ENCODE measurements at places on chromosomes 2 and 18. TPM values are rescaled to one million over a fixed set of nuclear protein-coding genes. Genes with fewer than 3 reads are reported as not detected.

GRCh38 chr2:186959486-186959885 lies 110.5 kb upstream of the ZSWIM2 start:
- no peak overlapping the region for H3K4me3 ChIP-seq
- no peaks in the 10 kb centered on the region for H3K27me3 ChIP-seq
- no peak overlapping the region for H3K27ac ChIP-seq

The CCL20 gene
- total RNA-seq, result 74.7 TPM

DNA sequence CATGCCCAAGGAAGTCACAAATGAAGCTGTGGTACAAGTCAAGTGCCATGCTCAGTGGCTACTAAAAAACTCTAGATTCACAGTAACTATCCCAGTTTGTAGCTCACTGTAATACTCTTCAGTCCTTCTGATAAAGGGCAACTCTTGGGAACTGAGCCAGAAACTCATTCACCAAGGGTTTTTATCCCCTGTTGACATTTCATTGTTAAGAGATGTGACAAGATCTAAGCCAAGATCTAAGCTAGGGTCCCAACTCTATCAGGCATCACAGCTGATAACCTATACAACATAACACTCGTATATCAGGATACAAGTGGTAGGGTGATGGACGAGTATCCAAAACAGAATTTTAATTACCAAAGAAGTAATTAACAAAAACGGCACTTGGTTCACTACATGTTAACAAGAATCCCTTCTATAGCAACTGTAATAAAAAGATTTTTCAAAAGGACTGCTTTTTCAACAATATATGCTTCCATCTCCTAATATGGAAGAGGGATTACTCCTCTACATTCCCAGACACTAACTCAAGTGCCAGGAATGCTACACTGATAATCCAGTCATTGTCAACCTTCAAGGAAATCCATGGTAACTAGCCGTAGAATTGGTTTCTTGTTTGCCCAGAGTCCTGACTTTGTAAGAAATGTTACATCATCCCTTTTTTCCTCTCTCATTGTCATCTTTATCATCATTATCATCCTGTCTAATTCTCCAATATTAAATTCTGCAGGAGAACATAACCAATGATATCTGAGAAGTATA lies 111.7 kb downstream of the CDH2 start:
- H3K36me3 ChIP-seq, result no peaks in the 10 kb centered on the region
- DNase-seq, result no peak
- no peak overlapping the region for H3K4me3 ChIP-seq
- H3K4me1 ChIP-seq, result no peaks in the 10 kb centered on the region
- no peak overlapping the region for H3K27ac ChIP-seq

GRCh38 chr2:126627643-126628042 lies 28.3 kb upstream of the GYPC start:
- no peaks in the 10 kb centered on the region for H3K4me1 ChIP-seq
- H3K27me3 ChIP-seq, result peaks cover 8% of the 10 kb centered on the region
- no peak overlapping the region for H3K4me3 ChIP-seq
- DNase-seq, result no peak
- H3K36me3 ChIP-seq, result no peaks in the 10 kb centered on the region
- H3K27ac ChIP-seq, result no peak overlapping the region

The TUBB8B gene
- total RNA-seq, result not detected

The GRHL1 gene
- 1.1 TPM for total RNA-seq

The LAMA3 gene
- 0.07 TPM for total RNA-seq

GRCh38 chr2:195659982-195660890 lies 3.2 kb downstream of the SLC39A10 start:
- peaks cover 32% of the 10 kb centered on the region for H3K36me3 ChIP-seq
- DNase-seq, result peak; percentile 76
- peak overlapping the region; percentile 100 for H3K27ac ChIP-seq

DNA sequence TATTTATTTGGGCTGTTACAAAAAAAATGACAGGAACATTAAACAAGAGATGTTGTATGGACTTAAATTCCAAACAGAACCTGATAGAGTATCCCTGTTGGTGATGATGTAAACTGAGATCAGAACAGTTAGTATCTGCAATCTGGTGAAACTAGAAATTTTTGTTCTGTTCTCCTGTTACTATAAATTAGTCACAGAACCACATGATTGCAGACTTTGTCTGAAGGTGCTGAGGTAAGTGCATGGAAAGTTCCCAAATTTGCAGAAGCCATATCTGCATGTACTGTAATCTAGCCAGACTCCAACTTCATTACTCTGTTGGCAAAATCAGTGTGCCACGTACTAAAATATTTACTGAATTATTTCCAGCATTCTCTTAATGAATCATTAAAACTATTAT lies 516.3 kb upstream of the FSIP2 start:
- no peaks in the 10 kb centered on the region for H3K4me1 ChIP-seq
- H3K36me3 ChIP-seq, result no peaks in the 10 kb centered on the region
- H3K4me3 ChIP-seq, result no peak overlapping the region
- no peak overlapping the region for H3K27ac ChIP-seq
- no peaks in the 10 kb centered on the region for H3K27me3 ChIP-seq
- DNase-seq, result no peak

DNA sequence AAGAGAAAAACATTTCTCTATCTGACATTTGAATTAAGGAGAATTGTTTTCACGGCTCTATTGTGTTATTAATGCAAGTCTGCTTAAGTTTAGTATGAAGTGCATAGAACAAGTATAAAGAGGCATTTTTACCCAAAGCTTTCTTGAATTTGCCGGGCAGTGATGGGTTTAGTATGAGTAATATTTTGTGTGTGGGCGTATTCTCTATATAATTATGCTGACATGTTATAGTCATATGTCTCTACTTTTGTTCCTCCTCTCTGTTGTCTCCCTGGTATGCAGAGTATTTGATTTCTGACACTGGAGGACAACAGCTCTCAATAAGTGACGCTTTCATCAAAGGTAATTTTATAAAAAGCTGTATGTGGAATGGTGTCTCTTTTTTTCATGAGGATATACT lies 45.9 kb downstream of the PIKFYVE start:
- H3K4me3 ChIP-seq, result no peak overlapping the region
- H3K27me3 ChIP-seq, result no peaks in the 10 kb centered on the region
- H3K36me3 ChIP-seq, result peaks cover 29% of the 10 kb centered on the region
- no peak for DNase-seq
- H3K4me1 ChIP-seq, result peaks cover 21% of the 10 kb centered on the region

DNA sequence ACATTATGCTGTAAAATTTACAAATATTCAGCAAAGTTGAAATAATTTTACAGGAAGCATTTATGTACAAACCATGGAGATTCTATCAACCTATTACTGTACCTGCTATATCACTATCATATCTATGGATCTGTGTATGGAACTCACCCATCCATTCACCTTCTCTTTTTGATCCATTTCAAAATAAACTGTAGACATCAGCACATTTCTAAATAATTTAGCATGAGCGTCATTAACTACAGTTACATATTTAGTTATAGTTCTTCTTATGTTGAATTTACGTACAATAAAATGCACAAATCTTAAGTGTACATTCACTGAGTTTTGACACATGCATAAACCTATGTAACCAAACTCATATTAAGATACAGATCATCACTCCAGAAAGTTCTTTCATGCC lies 127.8 kb upstream of the BCL2L11 start:
- DNase-seq, result no peak
- H3K27ac ChIP-seq, result no peak overlapping the region
- H3K27me3 ChIP-seq, result peaks cover 34% of the 10 kb centered on the region
- H3K4me3 ChIP-seq, result no peak overlapping the region
- H3K4me1 ChIP-seq, result peaks cover 6% of the 10 kb centered on the region
- H3K36me3 ChIP-seq, result no peaks in the 10 kb centered on the region

The IL18R1 gene
- 26.6 TPM for total RNA-seq

DNA sequence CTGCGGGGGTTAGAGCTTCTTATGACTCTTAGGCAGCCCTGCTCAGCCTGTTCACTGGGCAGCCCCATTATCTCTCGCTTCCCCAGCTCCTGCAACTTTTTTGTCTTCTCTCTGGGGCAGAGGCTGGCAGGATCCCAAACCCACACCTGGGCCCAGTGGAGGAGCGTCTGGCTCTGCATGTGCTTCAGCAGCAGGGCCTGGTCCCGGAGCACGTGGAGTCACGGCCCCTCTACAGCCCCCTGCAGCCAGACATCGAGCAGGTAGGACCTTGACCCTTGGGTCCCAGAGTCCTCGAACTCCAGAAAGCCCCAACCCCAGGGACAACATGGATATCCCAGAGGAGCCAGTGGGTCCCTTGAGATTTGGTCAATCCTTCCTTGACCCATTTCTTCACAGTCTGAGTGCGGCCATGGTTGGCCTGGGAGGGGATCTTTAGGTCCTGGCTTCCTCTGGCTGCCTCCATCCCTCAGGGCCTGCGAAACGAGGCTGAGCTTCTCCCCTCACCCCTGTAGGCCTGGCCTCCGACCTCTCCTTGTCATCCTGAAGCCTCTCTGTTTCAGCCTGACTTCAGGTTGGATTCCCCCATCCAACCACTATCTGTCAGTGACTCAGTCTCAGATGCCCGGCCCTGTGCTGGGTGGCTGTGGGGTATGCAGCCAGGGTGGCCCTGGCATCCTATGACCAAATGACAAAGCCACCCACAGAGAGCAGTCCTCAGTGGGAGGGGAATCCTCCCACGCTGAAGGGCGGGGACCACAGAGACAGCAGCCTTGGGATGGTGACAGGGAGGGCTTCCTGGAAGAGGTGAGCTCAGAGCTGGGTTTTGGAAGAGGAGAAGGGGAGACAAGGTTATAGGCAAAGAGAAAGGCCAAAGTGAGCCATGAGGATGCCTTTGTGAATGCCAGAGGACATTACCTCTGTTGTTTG lies 214.2 kb downstream of the DYSF start:
- H3K27me3 ChIP-seq, result peaks cover 1% of the 10 kb centered on the region
- H3K4me1 ChIP-seq, result no peaks in the 10 kb centered on the region
- H3K36me3 ChIP-seq, result no peaks in the 10 kb centered on the region
- DNase-seq, result no peak

The LOXHD1 gene
- not detected for total RNA-seq

DNA sequence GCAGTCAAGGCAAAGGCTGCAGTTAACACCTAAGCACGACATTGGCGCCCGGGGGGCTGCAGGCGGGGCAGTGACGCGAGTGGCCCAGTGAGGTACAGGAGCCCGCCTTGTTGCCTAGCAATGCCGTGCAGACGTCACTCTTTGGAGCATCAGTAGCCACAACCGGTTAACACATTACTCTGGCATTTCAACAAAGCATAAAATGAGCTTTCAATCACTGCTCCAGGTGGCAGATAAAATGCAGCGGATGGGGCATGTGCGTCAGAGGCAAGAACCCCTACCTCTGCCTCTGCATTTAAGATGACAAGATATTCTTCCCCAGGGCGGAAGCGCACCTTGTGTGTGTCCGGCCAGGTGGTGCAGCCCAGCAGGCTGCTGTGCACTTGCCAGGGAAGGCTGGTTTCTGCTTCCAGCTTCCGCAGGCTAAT lies 139.4 kb downstream of the MTCL1 start:
- H3K27me3 ChIP-seq, result peaks cover 4% of the 10 kb centered on the region
- H3K4me1 ChIP-seq, result no peaks in the 10 kb centered on the region
- no peak overlapping the region for H3K4me3 ChIP-seq
- no peak overlapping the region for H3K27ac ChIP-seq

The COL3A1 gene
- total RNA-seq, result not detected

The ELOA2 gene
- not detected for total RNA-seq

DNA sequence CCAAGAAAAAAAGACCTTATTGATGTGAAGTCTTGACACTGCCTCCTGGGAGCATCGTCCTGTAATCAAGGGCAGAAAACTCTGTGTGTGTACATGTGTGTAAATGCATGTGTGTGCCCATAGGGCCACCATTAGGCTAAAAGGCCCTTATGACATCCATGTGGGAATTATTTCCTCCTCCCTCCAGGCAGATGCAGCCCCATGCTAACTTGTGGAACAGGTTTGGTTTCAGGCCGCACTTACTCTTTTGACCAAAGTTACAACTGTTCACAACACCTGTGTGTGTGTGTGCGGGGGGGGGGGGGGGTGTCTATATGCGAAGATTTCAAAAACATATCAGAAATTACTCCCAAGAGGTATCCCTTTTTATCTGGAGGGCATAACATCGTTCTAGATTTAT lies 87.4 kb upstream of the SLC14A2 start:
- no peak for DNase-seq
- H3K27me3 ChIP-seq, result peaks cover 1% of the 10 kb centered on the region
- no peak overlapping the region for H3K27ac ChIP-seq
- no peak overlapping the region for H3K4me3 ChIP-seq
- no peaks in the 10 kb centered on the region for H3K4me1 ChIP-seq
